ENCODE measurements at places on chromosomes 7 and 10. TPM values are rescaled to one million over a fixed set of nuclear protein-coding genes. Genes with fewer than 3 reads are reported as not detected.

DNA sequence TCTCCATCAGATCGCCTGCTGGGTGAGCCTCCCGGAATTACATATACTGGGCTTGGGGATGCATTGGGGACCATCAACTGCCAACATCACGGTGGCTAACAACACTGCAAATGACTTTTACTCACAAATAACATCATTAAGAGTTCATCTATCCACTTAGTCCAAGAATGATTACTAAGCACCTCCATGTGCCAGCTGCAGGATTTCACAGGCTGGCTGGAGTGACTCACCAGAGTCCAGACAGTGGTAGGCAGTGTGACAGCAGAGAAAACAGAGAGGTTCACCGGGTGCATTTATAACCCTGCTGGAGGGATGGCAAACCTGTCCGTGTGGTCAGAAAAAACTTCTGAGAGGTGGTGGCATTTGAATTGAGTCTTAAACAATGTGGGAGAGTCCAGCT lies 3.2 kb upstream of the IGFBP3 start:
- DNase-seq = no peak
- H3K27ac ChIP-seq = peak overlapping the region; percentile 97
- H3K36me3 ChIP-seq = peaks cover under 1% of the 10 kb centered on the region

- peaks cover 10% of the 10 kb centered on the region for H3K27me3 ChIP-seq
- no peaks in the 10 kb centered on the region for H3K36me3 ChIP-seq
- no peak overlapping the region for H3K4me3 ChIP-seq
- DNase-seq = no peak
- no peak overlapping the region for H3K27ac ChIP-seq
- H3K4me1 ChIP-seq = peaks cover 6% of the 10 kb centered on the region
These were observed 17.2 kb upstream of the RHBDD2 start for GRCh38 chr7:75861636-75862035.

- H3K27me3 ChIP-seq = no peaks in the 10 kb centered on the region
- DNase-seq = no peak
- peaks cover 43% of the 10 kb centered on the region for H3K4me1 ChIP-seq
- peaks cover 3% of the 10 kb centered on the region for H3K36me3 ChIP-seq
These were observed 1.4 kb downstream of the IDE start for GRCh38 chr10:92572362-92573090.

DNA sequence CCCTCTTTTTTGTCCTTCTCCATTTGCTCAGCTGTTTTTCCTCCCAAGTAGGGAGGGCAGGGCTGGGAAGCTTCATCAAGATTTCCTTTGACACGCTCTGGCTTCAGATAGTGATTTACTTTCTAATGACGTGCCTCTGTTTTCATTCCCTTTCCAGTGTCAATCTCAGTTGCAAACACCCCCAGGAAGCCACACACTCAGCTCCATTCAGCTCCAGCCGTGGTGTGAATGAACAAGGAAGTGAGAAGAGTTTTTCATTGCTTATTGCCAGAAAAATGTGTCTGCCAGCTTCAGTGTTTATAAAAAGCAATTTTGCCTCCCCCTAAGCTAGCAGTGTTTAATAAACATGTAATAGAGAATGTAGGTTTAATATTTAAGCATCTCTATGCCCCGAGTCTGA lies 108.7 kb upstream of the DPP6 start:
- DNase-seq = no peak
- no peaks in the 10 kb centered on the region for H3K27me3 ChIP-seq
- no peak overlapping the region for H3K4me3 ChIP-seq
- no peaks in the 10 kb centered on the region for H3K36me3 ChIP-seq
- no peak overlapping the region for H3K27ac ChIP-seq
- no peaks in the 10 kb centered on the region for H3K4me1 ChIP-seq

GRCh38 chr7:29955799-29956486 lies 33.7 kb downstream of the SCRN1 start:
- H3K27me3 ChIP-seq = no peaks in the 10 kb centered on the region
- peaks cover 9% of the 10 kb centered on the region for H3K4me1 ChIP-seq
- no peak overlapping the region for H3K4me3 ChIP-seq
- peaks cover 31% of the 10 kb centered on the region for H3K36me3 ChIP-seq
- no peak overlapping the region for H3K27ac ChIP-seq
- no peak for DNase-seq

- H3K36me3 ChIP-seq = no peaks in the 10 kb centered on the region
- H3K4me1 ChIP-seq = peaks cover 64% of the 10 kb centered on the region
- no peak for DNase-seq
- no peaks in the 10 kb centered on the region for H3K27me3 ChIP-seq
- no peak overlapping the region for H3K27ac ChIP-seq
These were observed 232.4 kb upstream of the FZD8 start for GRCh38 chr10:35874311-35875015.

DNA sequence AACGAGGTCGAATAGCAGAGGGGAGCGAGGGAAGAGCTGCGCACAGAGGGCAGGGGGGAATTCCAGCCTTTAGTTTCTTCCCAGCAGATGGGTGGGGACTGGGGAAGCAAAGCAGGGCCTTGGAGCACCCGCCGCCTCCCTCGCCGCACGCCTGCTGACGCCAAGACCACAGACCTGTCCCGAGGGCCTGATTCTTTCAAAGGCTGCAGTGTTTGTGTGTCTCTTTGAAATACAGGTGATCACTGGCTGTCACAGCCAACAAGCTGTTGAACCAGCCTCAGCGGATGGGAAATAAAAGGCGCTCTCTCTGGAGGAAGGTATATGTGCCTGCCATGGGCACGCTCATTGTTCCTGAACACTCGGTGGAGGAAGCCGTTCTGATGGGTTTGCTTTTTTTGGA lies 119.3 kb downstream of the FAM53B start:
- H3K4me3 ChIP-seq = no peak overlapping the region
- DNase-seq = no peak
- peaks cover 20% of the 10 kb centered on the region for H3K4me1 ChIP-seq
- H3K27me3 ChIP-seq = no peaks in the 10 kb centered on the region

GRCh38 chr7:143882604-143883078 lies 19.3 kb downstream of the TCAF1 start:
- H3K36me3 ChIP-seq = peaks cover 5% of the 10 kb centered on the region
- peak overlapping the region; percentile 94 for H3K27ac ChIP-seq
- H3K27me3 ChIP-seq = no peaks in the 10 kb centered on the region
- peak overlapping the region; percentile 89 for H3K4me3 ChIP-seq
- peak; percentile 95 for DNase-seq

DNA sequence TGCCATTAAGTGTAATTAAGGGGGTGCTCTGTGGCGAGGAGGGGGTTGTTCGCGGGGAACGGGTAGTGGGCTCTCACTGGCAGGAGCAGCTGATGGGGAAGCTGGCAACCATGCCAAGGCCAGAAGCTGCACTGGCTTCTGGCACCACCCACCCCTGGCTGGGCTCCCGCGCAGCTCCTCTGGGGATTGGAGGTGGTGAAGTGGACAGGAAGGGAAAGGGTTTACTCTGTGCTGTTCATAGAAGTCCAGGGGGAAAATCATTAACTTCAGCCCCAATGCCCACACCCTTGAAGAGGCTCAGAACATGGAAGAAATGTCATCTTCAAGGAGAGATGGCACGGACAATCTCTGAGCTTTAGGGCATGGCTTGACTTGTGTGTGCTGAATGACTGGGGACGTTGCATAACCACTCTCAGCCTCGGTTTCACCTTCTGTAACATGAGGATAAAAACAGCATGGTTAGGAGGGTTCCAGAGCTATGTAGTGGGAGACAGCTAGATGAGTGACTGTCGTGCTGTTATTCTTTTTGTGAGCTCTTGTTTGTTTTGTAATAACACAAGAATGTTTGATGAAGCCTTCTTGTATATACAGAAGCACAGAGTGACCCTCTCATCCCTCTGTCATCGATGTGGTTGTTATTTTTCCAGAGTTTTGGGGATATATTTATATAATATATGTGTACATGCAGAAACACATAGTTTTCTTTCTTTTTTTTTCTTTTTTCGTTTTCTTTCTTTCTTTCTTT lies 29.9 kb downstream of the KAZALD1 start:
- no peaks in the 10 kb centered on the region for H3K36me3 ChIP-seq
- peaks cover 8% of the 10 kb centered on the region for H3K4me1 ChIP-seq
- no peak overlapping the region for H3K27ac ChIP-seq
- no peak for DNase-seq

GRCh38 chr7:83520726-83521125 lies 128.2 kb downstream of the SEMA3E start:
- no peaks in the 10 kb centered on the region for H3K27me3 ChIP-seq
- peaks cover 14% of the 10 kb centered on the region for H3K4me1 ChIP-seq
- H3K27ac ChIP-seq = no peak overlapping the region
- no peak overlapping the region for H3K4me3 ChIP-seq
- DNase-seq = no peak

GRCh38 chr10:71072823-71073210 lies 139.6 kb upstream of the UNC5B start:
- peaks cover 4% of the 10 kb centered on the region for H3K36me3 ChIP-seq
- no peaks in the 10 kb centered on the region for H3K4me1 ChIP-seq
- DNase-seq = no peak
- H3K4me3 ChIP-seq = no peak overlapping the region
- no peak overlapping the region for H3K27ac ChIP-seq

DNA sequence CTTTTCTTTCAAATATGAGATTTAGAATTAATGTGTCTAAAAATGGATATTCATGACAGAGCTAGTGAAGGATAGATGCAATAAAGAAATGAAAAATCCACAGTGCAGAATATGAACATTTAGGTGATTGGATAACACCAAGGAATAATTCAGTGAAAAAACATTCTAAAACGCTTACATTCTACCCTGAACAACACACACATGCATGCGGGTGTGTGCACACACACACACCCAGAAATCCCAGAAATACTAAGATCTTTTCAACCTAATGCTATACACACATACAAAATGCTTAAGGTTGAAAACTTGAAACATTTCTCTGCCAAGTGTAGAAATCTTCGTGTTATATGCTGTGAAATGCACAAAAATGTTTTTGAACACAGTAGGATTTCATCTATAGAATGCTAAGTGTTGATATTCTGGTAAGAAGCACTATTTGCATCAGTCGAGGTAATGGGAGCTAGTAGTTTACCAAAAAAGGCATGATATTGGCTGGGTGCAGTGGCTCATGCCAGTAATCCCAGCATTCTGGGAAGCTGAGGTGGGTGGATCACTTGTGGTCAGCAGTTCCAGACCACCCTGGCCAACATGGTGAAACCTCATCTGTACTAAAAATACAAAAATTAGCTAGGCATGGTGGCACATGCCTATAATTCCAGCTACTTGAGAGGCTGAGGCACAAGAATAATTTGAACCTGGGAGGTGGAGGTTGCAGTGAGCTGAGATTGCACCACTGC lies 600.6 kb downstream of the PHTF2 start:
- DNase-seq = no peak
- H3K27me3 ChIP-seq = no peaks in the 10 kb centered on the region
- peaks cover 26% of the 10 kb centered on the region for H3K4me1 ChIP-seq
- H3K27ac ChIP-seq = no peak overlapping the region

DNA sequence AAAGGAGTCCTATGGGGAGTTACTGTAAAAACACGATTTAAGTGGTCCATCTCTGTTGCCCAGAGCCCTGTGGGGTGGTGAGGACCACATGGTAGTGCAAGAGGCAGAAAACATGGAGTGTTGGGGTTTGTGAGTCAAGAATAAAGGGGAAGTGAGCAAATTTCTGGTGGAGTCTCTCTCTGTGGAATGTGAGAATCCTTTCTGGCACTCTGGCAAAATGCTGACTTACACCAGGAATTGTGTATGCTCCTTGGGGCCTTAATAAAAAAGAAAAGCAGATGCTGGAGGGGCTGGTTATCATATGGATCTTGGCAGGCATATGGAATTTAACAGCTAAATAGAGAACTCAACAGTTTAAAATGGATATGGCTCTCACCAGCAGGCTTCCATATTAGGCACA lies 486.0 kb downstream of the TNS3 start:
- no peak overlapping the region for H3K27ac ChIP-seq
- H3K27me3 ChIP-seq = no peaks in the 10 kb centered on the region
- peaks cover 4% of the 10 kb centered on the region for H3K36me3 ChIP-seq
- peaks cover 45% of the 10 kb centered on the region for H3K4me1 ChIP-seq
- no peak for DNase-seq
- no peak overlapping the region for H3K4me3 ChIP-seq

GRCh38 chr10:98029149-98030092 lies 1.0 kb downstream of the CRTAC1 start:
- DNase-seq = no peak
- peaks cover 3% of the 10 kb centered on the region for H3K4me1 ChIP-seq
- no peak overlapping the region for H3K27ac ChIP-seq
- peak overlapping the region; percentile 35 for H3K4me3 ChIP-seq

GRCh38 chr7:130444751-130445407 lies 4.1 kb upstream of the CEP41 start:
- no peak overlapping the region for H3K27ac ChIP-seq
- H3K36me3 ChIP-seq = peaks cover 3% of the 10 kb centered on the region
- H3K27me3 ChIP-seq = no peaks in the 10 kb centered on the region
- peaks cover 16% of the 10 kb centered on the region for H3K4me1 ChIP-seq
- no peak for DNase-seq

DNA sequence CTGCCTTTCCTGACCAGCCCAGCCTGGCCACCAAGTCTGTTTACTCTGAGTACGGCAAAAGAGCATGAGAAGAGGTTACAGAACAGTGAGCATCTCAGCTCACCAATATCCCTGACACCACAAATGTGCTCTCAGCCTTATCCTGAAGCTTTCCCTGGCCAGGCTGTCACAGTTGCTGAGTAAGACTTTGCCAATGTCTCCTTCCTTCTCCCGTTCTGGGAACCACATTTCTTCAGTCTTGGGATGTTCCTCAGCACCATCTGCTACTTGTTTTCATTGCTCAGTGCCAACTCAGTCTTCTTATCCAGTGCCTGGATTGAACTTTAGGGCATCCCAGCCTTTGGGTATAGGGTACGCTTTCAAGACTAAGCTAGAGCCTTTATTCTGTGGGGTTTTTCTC lies 7.1 kb upstream of the KCNIP2 start:
- no peaks in the 10 kb centered on the region for H3K27me3 ChIP-seq
- H3K36me3 ChIP-seq = peaks cover 10% of the 10 kb centered on the region
- H3K27ac ChIP-seq = no peak overlapping the region
- H3K4me1 ChIP-seq = peaks cover 6% of the 10 kb centered on the region
- no peak overlapping the region for H3K4me3 ChIP-seq

DNA sequence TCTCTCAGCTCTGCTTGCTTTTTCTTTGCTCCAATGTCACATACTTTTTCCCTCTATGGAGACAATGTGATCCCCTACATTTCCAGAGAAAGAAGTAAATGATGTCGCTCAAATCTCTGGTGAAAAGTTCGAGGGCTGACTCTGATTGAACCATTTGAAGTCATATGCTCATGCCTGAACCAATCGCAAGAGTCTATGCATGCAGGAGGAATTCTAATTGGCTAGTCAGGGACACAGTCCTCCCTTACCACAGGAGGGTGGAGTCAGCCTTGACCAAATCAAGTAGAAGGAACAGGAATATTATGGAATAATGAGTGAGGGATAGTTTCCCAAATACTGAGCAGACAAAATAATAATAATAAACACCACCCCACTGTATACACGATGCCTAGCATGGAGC lies 96.8 kb downstream of the PRLHR start:
- H3K4me1 ChIP-seq = peaks cover 6% of the 10 kb centered on the region
- no peak for DNase-seq
- no peak overlapping the region for H3K27ac ChIP-seq
- H3K4me3 ChIP-seq = no peak overlapping the region
- no peaks in the 10 kb centered on the region for H3K27me3 ChIP-seq
- H3K36me3 ChIP-seq = no peaks in the 10 kb centered on the region

The SCIN gene
- total RNA-seq = 0.65 TPM

The PALD1 gene
- 4.1 TPM for total RNA-seq

The DNAJC12 gene
- 10.2 TPM for total RNA-seq

The PKD2L1 gene
- total RNA-seq = not detected

The SPDYE5 gene
- not detected for total RNA-seq

The DNAH11 gene
- not detected for total RNA-seq

The TRIM50 gene
- not detected for total RNA-seq

The SAMD9 gene
- total RNA-seq = 5.0 TPM
